Aorta (tissue), 5 donors: ENCODE measurements at places on chromosomes 13 and 19. TPM values are rescaled to one million over a fixed set of nuclear protein-coding genes. Genes with fewer than 3 reads are reported as not detected.

GRCh38 chr19:47644743-47645482, 36.0 kb downstream of the BICRA start:
- DNase-seq, result no peak

- DNase-seq, result no peak
Observed at GRCh38 chr13:49904729-49905456, 31.2 kb downstream of the SPRYD7 start.

- no peak for DNase-seq
Observed at GRCh38 chr19:41416194-41416674, 10.9 kb downstream of the B3GNT8 start.

DNA sequence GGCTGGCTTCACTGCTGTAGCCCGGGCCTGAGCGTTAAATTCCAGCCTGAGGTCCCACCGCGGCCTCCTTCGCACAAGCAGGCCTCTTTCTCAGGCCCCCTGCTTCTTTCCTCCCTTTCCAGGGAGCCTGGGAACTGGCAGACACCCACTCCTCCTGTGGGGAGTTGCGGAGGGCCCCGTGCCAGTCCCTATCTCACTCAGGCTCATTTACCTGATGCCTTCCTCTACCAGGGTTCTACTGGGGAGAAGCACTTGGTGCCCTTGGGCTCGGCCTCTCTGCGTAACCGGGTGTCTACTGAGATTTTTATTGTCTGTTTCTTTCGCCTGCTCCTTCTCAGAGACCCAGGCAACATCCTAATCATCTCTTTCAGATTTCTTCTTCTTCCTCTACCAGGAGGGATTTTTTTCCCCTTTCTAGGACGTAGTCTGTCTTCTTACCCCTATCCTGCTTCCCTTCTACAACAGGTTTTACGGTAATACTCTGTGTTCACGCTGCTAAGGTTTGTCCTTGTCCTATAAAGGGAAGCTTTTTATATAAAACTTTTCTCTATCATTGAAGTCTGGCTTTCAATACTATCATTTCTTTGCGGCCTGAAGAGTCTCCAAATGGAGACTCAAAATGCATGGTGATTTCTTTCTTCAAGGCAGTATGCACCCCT, 135.4 kb upstream of the GPR12 start:
- no peak for DNase-seq

ONECUT3 gene
- total RNA-seq, result not detected
